Esophagus squamous epithelium (tissue), 5 donors: ENCODE measurements at places on chromosomes 2 and 18. TPM values are rescaled to one million over a fixed set of nuclear protein-coding genes. Genes with fewer than 3 reads are reported as not detected.
A peak's percentile ranks its signal among the peaks of the same experiment; 100 is the strongest.

GRCh38 chr2:170813611-170814532 lies 2.8 kb upstream of the GAD1 start:
- H3K27me3 ChIP-seq, result peaks cover 35% of the 10 kb centered on the region
- H3K27ac ChIP-seq, result no peak overlapping the region
- no peak for DNase-seq

DNA sequence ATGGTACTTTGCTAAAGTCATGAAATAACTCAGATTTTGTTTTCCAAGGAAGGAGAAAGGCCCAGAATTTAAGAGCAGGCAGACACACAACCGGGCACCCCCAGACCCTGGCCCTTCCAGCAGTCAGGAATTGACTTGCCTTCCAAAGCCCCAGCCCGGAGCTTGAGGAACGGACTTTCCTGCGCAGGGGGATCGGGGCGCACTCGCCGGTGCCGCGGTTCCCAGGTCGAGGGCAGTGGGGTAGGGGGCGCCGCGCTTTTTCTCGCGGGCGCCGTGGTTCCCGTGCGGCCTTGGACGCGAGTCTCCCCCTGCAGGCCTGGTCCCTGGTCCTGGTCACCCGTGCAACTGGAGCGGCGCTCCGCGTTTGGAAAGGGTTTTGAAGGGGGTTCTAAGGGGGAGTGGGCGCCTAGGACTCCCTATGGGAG lies 1.2 kb downstream of the ZNF236 start:
- peaks cover 60% of the 10 kb centered on the region for H3K4me1 ChIP-seq
- H3K36me3 ChIP-seq, result no peaks in the 10 kb centered on the region
- H3K27ac ChIP-seq, result peak overlapping the region; percentile 95
- no peak for DNase-seq
- no peaks in the 10 kb centered on the region for H3K27me3 ChIP-seq
- H3K4me3 ChIP-seq, result peak overlapping the region; percentile 87

- no peak overlapping the region for H3K4me3 ChIP-seq
- no peaks in the 10 kb centered on the region for H3K36me3 ChIP-seq
- H3K27ac ChIP-seq, result no peak overlapping the region
These were observed 56.1 kb downstream of the TEX51 start for GRCh38 chr2:126954831-126955230.

The CRIM1 gene
- total RNA-seq, result 35.0 TPM

The LOXHD1 gene
- not detected for total RNA-seq

The PKP4 gene
- total RNA-seq, result 56.4 TPM

The SULT1C4 gene
- total RNA-seq, result 0.31 TPM

The CFAP221 gene
- total RNA-seq, result not detected
